Activated CD4-positive, alpha-beta T cell treated with anti-CD3 and anti-CD28 coated beads for 4 hours (primary cell): ENCODE measurements at places on chromosomes 1 and 21.

DNA sequence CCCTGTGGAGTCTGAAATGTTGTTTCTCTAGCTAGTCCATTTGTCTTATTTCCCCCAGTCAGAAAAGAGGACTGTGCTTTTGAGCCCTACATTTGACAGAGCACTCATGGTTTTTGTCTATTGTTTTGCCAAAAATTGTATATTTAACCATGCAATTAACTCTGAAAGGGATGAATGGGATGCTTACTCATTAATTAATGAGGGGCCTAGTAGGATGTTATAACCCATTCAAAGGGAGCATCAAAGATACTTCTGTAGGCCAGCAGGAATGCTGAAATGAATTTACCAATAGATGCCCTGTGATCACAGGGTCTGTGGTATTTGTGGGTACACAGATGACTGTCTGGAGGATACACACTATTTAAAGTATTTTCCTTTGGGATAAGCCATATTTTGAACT is 147.7 kb downstream of the FCRL5 start:
- DNase-seq: no peak

- DNase-seq: no peak
Measured at GRCh38 chr1:219460081-219460895, 152.6 kb downstream of the ZC3H11B start.

- DNase-seq: no peak
Measured at GRCh38 chr1:223715604-223716172, 3.3 kb downstream of the CAPN2 start.

GRCh38 chr1:247228133-247228532 is 27.7 kb upstream of the VN1R5 start:
- no peak for DNase-seq
